ENCODE measurements at places on chromosomes 11 and 22.
A peak's percentile ranks its signal among the peaks of the same experiment; 100 is the strongest.

DNA sequence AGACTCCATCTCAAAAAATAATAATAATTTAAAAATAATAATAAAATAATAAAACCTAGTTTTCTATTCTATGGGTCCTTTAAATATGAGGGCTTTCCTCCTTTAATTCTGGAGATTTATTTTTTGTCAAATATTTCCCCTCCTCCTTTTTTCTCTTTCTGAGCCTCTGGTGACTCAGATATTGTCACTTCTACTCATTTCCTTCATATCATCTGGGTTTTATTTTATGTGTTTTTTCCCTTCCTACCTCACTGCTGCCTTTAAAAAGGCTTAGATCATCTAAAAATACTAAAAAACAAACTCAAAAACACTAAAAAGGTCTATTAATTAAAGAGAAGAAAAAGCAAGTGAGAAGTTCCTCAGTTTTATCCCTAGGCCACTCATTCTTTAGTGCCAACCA, 138.9 kb downstream of the SPON1 start:
- DNase-seq = no peak

DNA sequence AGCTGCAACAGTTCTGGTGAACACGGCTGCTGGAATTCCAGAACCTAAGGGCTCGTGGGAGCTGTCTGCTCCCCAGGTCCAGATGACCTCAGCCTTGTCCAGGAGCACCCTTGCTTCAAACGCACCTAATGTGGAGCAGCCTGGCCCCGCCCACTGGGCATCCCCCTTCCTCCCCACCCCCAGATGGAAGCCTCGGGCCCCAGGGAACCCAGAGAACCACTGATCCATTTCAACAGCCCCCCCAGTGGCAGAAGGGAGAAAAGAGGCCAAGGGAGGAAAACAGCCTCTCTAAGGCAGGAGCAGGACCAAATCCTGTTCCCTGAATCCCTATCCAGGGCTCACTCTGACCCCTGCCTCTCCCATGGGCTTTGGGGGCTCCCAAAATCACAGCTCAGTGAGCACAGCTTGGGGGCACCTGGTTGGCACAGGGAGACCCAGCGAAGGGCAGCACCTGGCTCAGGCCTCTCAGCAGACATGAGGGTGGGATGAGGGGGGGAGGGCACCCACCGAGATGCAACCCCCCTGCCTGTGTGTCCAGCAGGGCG, 1.2 kb downstream of the CYTH4 start:
- no peak for DNase-seq

DNA sequence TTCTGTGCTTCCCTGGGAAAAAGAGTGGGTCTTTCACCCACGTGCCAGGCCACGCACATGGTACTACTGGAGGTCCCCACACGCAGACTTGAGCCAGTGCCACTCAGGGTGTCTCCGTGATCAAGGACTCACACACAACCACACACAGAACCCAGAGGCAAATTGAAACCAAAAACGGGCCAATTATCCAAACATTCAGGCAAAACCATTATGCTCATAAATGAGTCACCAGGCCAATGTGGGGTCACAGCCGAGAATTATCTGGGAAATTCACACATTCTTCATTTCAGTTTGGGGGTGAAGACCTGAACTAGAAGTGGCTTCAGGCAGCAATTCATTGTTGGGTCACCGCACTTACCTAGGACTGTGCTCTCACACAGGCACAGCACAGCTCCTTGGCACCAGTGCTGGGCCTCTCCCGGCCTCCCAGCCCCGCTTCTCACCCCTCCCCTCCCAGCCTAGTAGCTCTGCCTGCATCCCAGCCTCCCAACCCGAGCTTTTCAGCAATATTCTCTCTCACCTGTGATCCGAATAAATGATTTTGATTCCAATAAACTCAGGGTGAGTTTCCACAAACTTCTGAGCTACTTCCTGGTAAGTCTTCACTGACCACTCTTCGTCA, 28.0 kb downstream of the ADA2 start:
- peak; percentile 69 for DNase-seq

DNA sequence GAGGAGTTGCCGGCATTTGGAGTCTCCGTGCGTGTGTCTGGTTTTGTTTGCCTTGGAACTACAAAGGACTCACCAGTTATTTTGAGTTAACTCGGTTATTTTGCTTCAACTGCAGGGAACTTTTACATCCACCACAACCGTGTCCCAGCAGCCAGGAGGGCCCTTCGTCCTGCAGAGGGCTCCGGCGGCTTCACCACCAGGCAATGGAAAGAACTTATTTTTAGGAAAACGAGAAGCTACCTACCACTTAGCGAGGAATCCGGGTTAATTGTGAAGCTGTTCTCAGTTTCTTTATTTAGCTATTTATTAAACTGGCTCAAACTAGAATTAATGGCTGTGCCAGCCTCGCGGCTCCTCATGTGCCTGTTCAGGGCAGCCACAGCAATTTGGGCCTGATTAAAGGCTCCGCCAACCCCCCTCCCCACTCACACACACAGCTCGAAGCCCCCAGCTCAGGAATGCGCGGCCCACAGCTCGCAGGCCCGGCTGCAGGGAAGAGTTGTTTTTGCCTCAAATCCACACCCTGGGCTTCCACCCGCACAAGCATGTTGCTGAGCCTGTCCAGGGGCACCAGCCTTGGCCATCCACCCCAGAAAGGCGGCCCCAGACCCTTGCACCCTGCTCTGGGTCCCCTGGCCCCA, 55.9 kb upstream of the FGF3 start:
- no peak for DNase-seq

- peak; percentile 22 for DNase-seq
These were observed 44.4 kb downstream of the NAT10 start for GRCh38 chr11:34149786-34150185.

- DNase-seq = no peak
These were observed 68.5 kb downstream of the PIWIL3 start for GRCh38 chr22:24706054-24706453.

- no peak for DNase-seq
These were observed 3.1 kb downstream of the GPR83 start for GRCh38 chr11:94398101-94398500.

- no peak for DNase-seq
These were observed 93.2 kb downstream of the FAR1 start for GRCh38 chr11:13761716-13762115.

DNA sequence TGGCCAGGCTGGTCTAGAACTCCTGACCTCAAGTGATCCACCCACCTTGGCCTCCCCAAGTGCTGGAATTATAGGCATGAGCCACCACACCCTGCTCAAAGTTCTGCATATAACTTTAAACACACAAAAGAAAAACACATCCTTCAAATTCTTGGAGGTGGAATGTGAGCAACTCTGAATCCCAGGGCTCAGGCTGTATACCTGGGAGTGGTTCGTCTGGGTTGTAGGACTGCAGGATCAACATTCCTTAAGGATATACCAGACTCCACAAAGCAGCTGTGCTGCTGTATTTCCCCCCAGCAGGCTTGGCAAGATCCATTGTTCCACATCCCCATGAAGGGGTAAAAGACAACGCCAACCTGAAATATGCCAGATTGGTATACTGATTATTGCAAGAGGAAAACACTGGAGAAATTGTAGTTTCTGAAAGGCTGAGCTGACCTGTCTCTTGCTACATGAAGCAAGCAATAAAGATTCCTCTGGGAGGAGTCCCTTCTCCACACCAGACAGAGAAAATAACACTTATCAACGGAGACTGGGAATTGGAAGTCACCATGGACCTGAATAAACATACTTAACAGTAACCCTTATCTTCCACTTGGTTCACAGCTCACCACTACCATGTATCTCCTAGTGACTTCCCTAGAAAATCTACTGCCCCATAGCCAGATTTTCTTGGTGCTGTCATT, 12.2 kb upstream of the RPS3 start:
- no peak for DNase-seq

DNA sequence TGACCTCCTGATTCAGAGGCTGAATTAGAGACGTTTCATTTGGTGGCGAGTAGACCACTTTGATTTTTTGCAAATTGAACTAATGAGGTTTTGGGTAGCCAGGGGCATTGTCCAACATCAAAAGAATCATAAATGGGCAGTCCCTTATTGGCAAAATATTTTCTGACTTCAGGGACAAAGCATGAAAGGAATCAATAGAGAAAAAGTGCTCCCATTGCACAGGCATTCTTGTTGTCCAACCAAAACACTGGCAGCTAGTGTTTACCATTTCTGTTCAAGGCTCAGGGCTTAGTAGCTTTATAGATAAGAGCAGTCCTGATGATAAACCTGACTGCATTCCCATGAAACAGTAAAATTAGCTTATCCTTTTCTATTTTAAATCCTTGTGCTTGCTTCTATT, 6.4 kb upstream of the CARD16 start:
- DNase-seq = no peak

GRCh38 chr11:102955624-102956023, at the start of gene MMP13:
Gene MMP13, minus strand, starts transcription at chr11:102955732. Its CDS starts 27 bp downstream, at chr11:102955705.
- no peak for DNase-seq

DNA sequence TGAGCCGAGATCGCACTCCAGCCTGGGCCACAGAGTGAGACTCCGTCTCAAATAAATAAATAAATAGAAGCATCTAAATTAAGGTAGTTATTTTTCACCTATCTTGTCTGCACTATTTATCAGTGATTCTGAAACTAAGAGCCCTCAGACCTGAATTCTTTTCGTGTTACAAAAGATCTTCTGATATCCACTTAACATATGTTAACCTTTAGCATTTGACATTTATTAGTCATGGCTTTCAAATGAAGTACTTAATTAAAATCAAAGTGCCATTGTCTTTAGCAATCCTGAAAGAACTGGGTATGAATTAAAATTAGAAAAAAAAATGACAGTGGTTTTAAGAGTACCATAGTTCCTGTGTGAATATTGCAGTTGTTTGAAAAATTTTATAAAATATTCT, 99.1 kb upstream of the TIMP3 start:
- DNase-seq = no peak

- DNase-seq = no peak
These were observed 689 bp downstream of the RAB39A start for GRCh38 chr11:107928767-107929507.

GRCh38 chr22:50306753-50307749, at the start of gene PLXNB2:
Gene PLXNB2, minus strand, starts transcription at chr22:50307646. Its CDS starts 17,062 bp downstream, at chr22:50290584.
- peak; percentile 74 for DNase-seq

GRCh38 chr22:37266581-37267134, 15.7 kb upstream of the CYTH4 start:
- no peak for DNase-seq

DNA sequence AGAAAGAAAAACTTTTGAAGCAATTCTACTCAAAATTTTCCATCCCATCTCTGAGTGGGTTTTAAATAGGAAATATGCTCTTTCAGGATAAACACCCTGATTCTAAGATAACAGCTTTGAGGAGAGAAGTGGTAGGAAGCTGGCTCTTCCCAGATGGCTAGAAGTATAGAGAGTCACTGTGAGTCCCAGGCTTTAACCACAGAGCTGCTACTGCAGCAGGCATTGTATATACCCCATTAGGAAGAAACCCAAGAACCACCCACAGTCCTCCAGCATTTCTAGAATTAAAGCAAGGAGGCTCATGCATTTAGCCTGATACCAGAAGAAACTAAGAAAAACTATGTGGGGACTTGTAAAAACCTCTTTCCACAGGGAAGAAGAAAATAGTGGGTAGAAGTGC, 1405.6 kb upstream of the TENM4 start:
- DNase-seq = no peak

DNA sequence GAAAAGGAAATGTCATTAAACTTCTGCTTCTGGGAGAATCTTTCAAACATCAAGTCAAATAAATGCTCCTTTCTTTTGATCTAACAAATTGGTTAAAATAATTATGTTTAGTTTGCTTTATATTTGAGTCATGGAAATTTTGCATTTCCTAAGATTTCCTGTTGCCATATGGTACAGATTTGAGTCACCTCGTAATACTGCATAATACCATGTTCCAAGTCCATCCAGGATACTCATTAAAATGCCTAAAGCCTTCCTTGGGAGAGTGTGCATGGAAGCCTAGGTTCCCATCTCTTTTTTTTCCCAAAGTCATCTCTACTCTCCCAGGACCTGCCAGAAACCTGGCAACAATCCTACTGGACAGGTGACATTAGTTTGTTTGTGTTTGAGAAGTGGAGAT, 4.2 kb downstream of the OR9I1 start:
- peak; percentile 4 for DNase-seq

DNA sequence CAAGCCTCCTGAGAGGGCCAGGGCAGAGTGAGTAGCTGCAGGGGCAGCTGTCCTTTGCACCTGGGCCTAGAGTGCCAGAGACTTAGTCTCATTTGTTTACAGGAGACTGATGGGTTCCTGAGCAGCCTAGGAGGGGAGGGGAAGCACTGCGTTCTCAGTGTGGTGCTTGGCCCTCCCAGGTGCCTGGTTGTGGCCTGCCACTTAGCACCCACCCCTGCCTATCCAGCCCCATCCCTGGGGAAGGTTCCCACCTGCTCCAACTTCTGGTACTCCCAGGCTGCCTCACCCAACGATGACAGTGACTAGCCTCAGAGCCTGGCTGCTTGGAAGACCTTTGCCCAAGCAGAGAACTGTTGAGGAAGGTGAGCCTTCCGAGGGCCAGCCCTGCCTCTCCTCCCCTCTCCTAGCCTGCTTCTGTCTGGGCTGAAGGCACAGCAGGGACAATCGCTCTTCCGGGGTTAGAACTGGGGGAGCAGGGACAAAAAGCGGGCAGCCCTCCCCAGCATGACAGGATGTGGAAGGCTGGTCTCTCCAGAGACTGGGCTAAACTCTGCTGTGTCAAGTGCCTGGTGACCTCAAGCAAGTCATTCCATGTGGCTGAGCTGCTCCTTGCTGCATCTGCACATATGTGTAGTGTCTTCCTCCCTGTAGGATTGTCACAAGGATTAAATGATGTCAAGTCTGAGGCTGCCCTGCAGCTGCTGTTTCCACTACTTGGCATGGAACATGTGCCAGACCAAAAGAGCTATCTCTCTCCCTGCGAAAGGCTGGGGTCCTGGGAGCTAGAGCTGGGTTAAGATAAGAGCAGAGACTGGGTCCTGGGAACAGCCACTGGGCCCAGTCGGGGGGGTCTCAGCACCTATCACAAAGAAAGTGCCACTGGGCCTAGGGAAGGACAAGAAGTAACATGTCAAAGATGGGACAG, 9.9 kb downstream of the KCNQ1OT1 start:
- no peak for DNase-seq

DNA sequence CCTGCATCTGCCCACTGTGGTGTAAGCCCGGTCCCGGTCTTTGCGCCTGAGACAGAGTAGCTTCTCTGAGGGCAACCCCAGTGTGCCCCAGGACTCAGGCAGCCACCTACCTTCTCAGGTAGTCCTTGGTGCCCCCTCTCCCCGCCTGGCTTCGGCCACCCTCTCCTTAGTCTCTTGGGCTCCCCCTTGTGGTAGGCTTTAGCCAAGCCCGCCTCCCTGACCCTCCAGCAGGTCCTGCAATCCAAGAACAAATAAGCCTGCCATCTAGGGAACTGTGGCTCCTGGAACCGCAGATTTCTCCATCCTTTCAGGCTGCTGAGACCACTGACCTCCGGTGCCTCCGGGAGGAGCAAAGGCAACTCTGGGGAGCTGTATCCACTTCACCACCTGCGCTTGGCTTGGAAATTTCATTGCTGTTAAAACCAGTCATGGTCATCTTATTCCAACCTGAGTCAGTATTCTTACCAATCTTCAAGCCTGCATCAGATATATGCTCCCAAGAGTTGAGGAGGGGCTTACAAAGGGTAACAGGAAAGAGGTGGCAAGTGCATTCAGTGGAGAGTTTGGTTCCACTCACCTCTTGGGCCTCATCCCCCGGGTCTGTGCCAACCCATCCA, 52.8 kb upstream of the TENM4 start:
- peak; percentile 64 for DNase-seq
